T-helper 22 cell (primary cell): ENCODE measurements at places on chromosomes 5 and 9.

DNA sequence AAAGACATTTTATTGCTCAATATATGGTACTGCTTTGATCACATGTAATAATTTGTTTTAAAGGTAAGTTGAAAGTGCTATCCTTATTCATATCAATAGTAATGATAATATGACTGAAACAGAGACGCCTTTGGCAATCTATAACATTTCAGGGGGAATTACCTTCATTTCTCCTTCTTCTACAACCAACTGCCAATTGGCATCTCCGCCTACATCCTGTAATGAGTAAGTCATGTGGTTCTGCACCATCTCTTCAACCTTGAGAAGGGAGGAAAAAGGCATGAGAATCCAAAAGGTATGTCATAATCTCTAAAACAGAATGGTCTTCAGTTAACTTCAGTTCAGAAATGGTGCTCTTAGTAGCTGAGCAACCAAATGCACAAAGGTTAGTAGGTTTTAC lies 52.4 kb downstream of the HMGCR start:
- no peak for DNase-seq

DNA sequence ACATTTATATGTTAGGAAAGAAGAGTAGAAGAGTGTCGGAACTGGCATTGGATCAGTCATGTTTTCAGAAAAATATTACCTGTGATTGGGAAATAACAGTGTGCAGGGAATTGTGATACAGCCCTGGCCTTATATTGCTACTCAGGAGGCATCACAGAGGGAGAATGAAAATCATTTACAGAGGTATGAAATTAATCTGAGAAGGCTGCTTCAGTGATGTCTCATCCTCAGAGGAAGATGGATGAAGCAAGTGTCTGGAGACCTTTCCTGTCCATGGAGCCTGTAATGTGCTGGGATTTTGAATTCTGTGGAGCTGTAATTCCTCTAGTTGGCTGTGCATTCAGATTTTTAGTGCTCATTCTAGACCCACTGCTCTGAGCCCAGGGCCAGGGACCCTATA lies 3.8 kb downstream of the ACTBL2 start:
- DNase-seq, result no peak

- DNase-seq, result no peak
Observed at GRCh38 chr5:96868603-96869371, 7.5 kb upstream of the ERAP2 start.

- peak; percentile 84 for DNase-seq
Observed at GRCh38 chr9:132079391-132080091, at the start of gene MED27. TSS of gene MED27 (minus strand) at chr9:132079867. CDS start at chr9:132079844, 23 bp downstream.

- no peak for DNase-seq
Observed at GRCh38 chr9:128275198-128276007, at the start of gene GOLGA2. TSS of gene GOLGA2 (minus strand) at chr9:128276007. CDS start at chr9:128275976, 31 bp downstream.

DNA sequence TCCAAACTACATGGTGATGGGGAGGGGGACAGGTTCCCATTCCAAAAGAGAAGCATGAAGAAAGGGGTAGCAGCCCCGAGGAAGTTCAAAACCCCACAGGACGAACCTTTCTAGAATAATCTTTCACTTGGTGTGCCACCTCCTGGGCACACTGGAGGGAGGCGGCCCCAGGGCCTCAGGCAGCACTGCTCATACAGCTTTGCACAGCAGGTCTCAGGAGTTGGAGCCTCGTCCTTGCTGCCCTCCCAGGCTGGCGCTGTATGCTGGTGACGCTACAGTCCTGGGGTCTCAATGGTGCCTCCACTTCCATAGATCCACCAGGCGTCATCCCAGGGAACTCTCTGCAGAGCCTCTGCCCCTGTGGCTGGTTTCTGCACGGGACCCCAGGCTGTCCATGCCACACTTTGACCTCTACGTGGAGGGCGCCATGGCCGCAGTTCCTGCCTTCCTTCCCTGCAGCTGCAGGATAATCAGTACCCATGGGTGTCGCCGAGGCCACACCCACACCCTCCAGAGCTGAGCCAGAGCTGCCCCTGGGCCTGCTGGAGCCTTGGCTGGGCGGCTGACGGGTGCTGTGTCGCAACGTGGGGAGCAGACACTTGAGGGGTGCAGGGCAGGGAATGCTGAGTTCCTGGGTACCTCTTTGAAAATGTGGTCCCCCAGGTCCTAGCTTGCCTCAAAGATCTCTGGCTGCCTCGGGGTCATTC lies 95.3 kb downstream of the COL5A1 start:
- DNase-seq, result no peak

- no peak for DNase-seq
Observed at GRCh38 chr9:79583952-79584654, 12.3 kb downstream of the TLE4 start.

DNA sequence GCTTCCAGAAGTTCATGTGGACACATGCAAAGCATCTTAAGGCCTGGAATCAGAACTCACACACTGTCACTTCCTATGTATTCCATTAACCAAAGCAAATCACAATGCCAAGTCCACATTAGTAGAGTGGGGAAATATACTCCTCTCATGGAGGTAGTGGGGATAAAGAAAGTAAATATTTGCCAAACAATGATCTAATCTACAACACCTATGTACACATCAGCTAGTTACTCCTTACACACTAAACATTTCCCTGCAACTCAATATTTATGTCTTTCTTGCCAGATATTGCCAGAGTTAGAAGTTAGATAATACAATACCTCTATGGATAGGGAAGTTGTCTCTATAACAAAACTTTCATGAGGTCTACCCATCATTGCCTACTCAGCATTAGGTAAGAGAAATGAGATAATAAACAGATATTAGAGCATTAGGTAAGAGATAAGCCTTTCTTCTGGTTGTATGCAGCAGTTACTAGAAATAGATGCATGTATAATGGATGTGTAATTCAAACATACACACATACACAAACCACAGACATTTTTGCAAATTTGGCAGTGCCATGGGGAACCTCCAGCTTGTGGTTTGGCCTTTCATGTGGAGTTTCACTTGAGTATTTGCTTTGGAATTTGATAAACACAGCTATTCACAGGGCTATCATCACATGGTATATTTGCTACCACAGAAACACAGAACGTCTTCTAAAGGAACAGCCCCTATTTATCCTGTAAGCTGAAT lies 196.5 kb downstream of the TLE1 start:
- DNase-seq, result no peak

- no peak for DNase-seq
Observed at GRCh38 chr5:159567461-159567860, 237.2 kb upstream of the IL12B start.

DNA sequence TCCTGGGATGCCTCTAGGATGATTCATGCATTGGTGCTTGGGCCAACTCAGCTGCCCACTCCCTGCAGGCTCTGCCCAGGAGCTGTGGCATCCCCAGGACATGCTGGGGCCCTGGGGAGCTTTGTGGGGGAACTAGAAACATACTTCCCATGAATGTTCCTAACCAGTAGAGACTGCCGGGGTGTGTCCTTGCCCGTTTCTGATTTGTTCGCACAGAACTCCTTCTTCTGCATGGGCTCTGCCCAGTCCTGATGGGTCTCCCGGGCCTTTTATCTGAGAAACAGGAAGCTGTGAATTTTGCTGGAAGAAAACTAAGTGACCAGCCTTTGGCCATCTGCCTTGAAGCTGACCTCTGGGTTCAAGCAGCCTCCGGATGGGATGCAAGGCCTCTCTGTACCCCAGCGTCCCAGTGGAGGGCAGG lies 71.6 kb upstream of the RNU6ATAC start:
- no peak for DNase-seq

DNA sequence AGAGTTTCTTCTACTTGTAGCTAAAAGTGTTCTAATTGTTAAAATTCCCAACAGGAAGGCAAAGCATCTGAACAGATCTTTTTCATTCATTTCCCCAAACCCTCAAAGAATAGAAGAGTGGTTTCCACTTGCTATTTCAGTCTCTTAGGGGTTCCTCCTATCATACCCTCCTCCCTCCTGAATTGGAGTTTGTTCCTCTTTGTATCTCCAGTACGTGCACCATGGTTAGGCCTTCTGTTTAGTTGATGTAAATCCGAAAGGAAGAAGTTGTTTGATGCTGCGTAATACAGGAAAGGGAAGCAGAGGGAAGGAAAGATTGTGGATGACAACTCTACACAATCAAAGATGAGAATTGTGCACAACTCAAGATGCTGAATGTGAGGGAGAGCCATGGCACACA lies 303.6 kb downstream of the PIK3R1 start:
- DNase-seq, result no peak

GRCh38 chr5:95087816-95088317 lies 197.0 kb downstream of the MCTP1 start:
- no peak for DNase-seq

- DNase-seq, result no peak
Observed at GRCh38 chr9:105500108-105500766, 52.4 kb downstream of the FSD1L start.

- no peak for DNase-seq
Observed at GRCh38 chr5:54718656-54719055, 201.1 kb downstream of the SNX18 start.

DNA sequence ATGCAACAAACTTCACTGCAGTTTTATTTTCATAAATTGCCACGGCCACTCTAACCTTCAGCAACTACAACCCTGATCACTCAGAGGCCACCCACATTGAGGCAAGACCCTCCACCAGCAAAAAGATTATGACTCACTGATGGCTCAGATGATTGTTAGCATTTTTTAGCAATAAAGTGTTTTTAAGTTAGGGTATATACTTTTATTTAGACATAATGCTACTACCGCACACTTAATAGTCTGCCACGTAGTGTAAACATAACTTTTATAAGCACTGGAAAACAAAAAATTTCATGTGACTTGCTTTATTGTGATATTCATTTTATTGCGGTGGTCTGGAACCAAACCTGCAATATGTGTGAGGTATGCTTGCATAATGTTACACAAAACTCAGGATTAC lies 257.9 kb downstream of the ZSWIM6 start:
- DNase-seq, result no peak

- no peak for DNase-seq
Observed at GRCh38 chr5:143205386-143205785, 198.1 kb downstream of the NR3C1 start.

- DNase-seq, result no peak
Observed at GRCh38 chr5:135243556-135244285, 155.3 kb downstream of the MACROH2A1 start.

- DNase-seq, result no peak
Observed at GRCh38 chr5:9046756-9047481, 499.0 kb downstream of the SEMA5A start.

- no peak for DNase-seq
Observed at GRCh38 chr9:124835026-124835557, 18.2 kb upstream of the WDR38 start.

GRCh38 chr9:80561526-80561925 lies 989.8 kb downstream of the TLE4 start:
- no peak for DNase-seq

GRCh38 chr9:16103620-16104397 lies 551.0 kb downstream of the CCDC171 start:
- DNase-seq, result no peak

DNA sequence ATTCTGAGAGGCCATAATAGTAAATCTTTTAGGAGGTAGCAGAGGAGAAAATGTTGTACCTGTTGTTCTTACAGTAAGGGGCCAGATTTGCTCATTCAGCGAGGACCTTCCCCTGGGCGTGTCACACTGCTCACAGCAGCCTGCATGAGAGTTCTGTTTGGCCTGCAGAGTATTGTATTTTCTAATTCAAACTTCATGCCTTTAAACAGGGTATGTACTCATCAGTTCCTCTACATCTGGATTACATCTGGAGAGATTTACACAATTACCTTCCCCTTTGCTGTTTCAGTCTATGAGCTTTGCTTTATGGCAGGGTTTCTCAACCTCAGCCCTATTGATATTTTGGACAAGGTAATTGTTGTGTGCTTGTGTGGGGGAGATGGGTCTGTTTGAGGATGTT lies 170.9 kb upstream of the STK32A start:
- no peak for DNase-seq

GRCh38 chr9:126159430-126160060 lies 167.1 kb upstream of the MVB12B start:
- DNase-seq, result no peak

GRCh38 chr9:123893831-123894460 lies 36.0 kb downstream of the DENND1A start:
- no peak for DNase-seq

- DNase-seq, result no peak
Observed at GRCh38 chr5:24624872-24625271, 19.9 kb downstream of the CDH10 start.

GRCh38 chr5:8123559-8123958 lies 254.6 kb downstream of the MTRR start:
- DNase-seq, result no peak

DNA sequence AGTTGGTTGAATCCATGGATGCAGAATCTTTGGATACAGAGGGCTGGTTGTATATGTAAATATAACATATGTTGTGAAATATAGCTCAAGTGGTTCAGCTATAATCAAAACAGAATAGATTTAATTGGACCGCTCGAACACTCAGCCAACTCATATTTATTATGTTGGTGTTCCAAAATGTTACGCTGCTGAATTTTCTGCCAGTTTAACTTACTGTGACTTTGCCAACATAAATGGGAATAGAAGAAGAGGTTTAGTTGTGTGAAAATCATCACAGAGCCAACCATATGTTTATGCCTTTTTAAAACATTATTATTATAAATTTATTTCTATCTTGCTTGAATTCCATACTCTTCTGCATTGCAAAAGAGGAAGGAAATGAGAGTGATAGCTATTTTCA lies 178.2 kb upstream of the FBXL7 start:
- DNase-seq, result no peak

DNA sequence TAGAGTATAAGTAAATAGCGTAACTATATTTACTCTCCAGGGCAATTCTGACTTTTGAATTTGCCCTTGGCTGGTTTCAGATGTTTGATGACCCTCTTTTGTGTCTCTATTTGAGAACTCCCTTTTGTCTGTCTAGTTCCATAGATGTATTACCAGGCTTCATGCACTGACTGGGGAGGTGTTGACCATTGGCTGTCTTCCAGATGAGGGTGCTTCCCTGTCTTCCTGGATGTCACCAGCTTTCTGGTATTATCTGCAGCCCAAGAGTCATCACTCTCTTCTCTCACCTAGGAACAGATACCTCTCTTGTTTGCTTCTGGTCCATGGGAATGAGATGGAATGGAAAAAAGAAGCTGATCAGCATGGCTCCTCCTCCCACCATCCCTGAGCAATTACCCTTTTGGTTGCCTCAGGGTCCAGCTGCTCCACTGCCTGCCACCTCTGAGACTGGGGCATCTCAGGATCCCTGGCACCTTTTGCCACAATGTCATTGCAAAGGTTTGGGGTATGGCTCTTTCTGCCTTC lies 58.7 kb upstream of the TMED7 start:
- no peak for DNase-seq

- DNase-seq, result no peak
Observed at GRCh38 chr9:21810388-21810787, 8.0 kb downstream of the MTAP start.

DNA sequence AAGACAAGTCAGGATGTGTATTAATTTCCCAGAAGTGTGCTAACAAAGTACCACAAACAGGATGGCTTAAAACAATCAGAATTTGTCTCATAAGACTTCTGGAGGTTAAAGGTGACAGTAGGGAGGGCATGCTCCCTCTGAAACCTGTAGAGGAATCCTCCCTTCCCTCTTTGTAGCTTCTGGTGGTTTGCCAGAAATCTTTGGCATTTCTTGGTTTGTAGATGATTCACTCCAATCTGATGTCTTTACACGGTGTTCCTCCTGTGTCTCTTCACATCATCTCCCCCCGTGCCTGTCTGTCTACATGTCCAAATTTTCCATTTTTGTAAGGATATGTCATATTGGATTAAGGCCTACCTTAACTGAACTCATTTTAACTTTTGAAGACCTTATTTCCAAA lies 471.5 kb downstream of the ZNF608 start:
- no peak for DNase-seq

- no peak for DNase-seq
Observed at GRCh38 chr9:34600908-34601307, 11.0 kb downstream of the RPP25L start.
